ENCODE measurements at places on chromosomes 2 and 18. TPM values are rescaled to one million over a fixed set of nuclear protein-coding genes. Genes with fewer than 3 reads are reported as not detected.

GRCh38 chr2:239590995-239591915, 190.4 kb upstream of the HDAC4 start:
- no peak for DNase-seq

GRCh38 chr18:55435592-55435991, 152.4 kb downstream of the TCF4 start:
- DNase-seq, result no peak

Gene NCK2
- 39.9 TPM for total RNA-seq

GRCh38 chr2:48512571-48512970, 17.4 kb upstream of the STON1 start:
- DNase-seq, result no peak

GRCh38 chr2:53407363-53408080, 360.1 kb upstream of the CHAC2 start:
- DNase-seq, result no peak

All from left ventricle myocardium superior (tissue), 1 donor.